ENCODE measurements at places on chromosomes 16 and 17. TPM values are rescaled to one million over a fixed set of nuclear protein-coding genes. Genes with fewer than 3 reads are reported as not detected.

DNA sequence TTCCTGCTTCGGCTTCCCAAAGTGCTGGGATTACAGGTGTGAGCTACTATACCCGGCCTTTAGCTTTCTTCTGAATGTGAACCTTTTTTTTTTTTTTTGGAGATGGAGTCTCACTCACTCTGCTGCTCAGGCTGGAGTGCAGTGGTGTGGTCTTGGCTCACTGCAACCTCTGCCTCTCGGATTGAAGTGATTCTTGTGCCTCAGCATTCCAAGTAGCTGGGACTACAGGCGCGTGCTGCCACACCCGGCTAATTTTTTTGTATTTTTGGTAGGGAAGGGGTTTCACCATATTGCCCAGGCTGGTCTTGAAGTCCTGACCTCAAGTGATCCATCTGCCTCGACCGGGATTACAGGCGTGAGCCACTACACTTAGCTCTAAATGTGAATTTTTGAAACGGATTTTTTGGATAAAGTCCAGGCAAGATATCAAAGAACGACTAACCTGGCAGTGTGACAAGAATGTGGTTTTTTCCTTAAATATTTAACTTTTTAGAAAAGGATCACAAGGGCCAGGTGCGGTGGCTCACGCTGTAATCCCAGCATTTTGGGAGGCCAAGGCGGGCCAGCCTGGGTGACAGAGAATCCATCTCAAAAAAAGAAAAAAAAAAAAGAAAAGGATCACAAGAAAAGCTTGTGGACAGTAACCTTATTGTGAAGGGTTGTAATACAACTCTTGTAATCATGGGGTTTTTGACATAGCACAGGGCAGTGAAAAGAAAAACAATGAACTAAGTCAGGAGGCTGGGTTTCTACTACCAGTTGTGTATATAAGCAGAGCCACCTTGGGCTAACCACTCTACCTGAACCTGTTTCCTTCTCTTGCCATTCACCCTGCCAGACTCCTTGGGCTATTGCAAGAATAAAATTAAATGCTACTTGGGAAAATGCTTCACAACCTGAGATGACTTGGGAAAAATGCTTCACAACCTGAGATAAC, 6.2 kb downstream of the BRCA1 start:
- DNase-seq, result no peak

DNA sequence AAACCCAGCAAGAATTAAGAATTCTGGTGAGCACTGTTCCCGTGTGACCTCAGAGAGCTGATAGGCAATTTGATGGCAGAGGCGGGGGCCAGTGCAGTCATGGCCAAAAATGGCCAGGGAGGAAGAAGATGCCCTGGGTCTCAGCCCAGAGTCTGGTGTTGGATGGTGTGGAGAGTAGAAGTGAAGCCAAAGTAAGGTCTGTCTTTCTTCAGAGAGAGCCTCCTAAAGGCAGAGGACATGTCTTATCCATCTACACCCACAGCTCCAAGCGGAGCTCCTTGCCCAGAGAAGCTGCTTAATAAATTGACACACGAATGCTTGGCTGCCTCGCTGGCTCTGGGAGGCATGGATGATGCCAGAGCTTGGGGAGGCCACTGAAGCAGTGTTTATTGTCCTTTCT, 19.7 kb upstream of the ZNF652 start:
- DNase-seq, result no peak

The CHST4 gene
- total RNA-seq, result not detected

GRCh38 chr17:7915179-7915610, 894 bp downstream of the RNF227 start:
- no peak for DNase-seq

DNA sequence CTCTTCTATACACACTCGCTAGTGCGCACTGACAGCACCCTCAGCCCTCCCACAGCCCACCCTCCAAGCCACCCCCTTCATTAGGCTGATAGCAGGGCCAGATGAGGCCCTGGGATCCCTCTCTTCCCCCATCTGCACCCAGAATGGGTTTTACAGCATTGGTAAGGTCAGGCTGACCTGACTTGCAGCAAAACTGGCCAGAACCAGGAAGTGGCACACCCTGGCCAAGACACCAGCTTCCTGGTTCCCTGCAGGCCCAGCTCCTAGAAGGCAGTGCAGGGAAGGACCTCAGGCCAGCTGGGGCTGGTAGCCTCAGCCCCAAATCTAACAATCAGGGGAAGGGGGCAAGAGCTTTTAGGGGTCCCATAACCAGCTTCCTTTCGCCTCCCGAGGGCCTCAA, 50.0 kb upstream of the MRPS23 start:
- peak; percentile 89 for DNase-seq

The CNP gene
- total RNA-seq, result 24.2 TPM

- DNase-seq, result no peak
Observed at GRCh38 chr16:79132701-79133100, 467.8 kb downstream of the MAF start.

The SLC5A10 gene
- 0.13 TPM for total RNA-seq

The ABI3 gene
- total RNA-seq, result 6.0 TPM

GRCh38 chr17:76537288-76537577, 276 bp downstream of the CYGB start:
- DNase-seq, result peak; percentile 74

DNA sequence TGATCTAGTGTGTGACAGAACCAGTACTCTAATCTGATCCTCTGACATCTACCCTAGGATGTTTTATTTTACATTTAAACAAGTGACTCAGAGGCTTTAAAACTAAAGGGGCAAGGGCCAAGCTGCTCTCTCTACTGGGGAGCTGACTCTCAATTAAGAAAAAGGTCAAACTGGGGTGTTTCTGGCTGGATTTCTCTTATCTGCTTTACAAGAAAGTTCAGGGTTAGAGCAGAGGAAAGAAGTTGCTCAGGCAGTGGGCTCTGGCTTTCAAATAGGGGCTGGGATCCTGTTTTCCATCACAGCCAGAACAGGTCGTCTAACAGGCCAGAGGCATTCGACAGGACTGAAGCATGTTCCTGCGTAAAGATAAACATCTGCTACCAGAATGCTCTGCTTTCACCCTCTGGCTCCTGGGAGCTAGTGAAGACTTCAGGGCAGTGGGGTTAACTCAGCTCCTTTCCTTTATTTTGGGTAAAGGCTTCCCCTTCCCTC, 8.5 kb downstream of the MMP28 start:
- no peak for DNase-seq

The TIGD7 gene
- 8.2 TPM for total RNA-seq

DNA sequence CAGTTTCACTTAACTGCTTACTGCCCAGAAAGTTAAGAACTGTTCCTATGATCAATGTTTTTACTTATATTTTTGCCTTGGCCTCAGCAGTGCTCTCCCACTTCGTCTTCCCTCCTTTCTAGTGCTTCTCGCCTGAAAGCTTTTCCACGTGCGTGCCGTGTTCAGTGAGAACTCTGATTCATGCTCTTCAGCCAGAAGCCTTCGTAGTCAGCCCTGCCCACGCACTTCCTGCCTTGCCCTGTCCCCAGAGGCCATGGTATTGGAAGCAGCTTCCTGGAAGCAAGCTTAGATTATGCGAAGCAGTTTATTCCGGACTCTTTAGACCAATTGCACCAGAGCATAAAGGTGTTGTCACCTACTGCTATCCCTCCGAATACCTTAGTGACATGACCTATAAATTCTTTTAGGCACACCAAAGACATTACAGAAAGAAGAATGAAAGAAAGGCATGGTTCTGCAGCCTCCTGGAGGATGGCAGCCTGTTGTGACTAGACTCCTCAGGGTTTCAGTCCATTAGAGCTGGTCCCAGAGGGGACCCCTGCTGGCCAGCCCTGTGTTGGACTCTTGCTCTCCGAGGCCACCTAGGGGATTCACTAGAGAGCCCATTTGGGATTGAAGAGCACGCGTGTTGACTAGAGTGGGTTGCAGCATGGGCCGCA, 105.2 kb downstream of the RPTOR start:
- peak; percentile 87 for DNase-seq

DNA sequence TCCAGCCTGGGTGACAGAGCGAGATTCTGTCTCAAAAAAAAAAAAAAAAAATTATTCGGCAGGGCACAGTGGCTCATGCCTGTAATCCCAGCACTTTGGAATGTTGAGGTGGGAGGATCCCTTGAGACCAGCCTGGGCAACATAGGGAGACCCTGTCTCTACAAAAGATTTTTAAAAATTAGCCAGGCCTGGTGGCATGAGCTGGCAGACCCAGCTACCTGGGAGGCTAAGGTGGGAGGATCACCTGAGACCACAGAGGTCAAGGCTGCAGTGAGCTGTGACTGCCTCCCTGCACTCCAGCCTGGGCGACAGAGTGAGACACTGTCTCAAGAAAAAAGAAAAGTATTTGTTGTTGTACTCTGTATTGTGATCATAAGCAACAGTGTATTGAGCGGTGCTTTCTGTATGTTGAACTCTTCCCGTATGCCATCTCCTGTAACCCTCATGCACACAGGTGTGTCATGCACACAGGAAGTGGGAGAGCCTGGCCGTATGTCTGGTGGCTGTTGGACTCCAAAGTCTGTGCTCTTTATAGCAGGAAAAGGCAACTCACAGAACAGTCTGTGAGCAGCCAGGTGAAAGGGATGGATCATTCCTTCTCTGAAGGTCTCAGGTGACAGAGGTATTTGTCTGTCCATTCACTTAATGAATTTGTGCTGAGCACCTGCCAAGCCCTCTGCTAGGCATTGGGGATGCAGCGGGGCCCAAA, 17.1 kb downstream of the CDH1 start:
- no peak for DNase-seq

The PKMYT1 gene
- 1.8 TPM for total RNA-seq

GRCh38 chr16:27193300-27193990, 9.9 kb upstream of the KDM8 start:
- DNase-seq, result no peak

GRCh38 chr17:57954397-57955182, 622 bp downstream of the CUEDC1 start:
- DNase-seq, result peak; percentile 89

- no peak for DNase-seq
Observed at GRCh38 chr17:14777291-14777690, 476.4 kb downstream of the HS3ST3B1 start.

DNA sequence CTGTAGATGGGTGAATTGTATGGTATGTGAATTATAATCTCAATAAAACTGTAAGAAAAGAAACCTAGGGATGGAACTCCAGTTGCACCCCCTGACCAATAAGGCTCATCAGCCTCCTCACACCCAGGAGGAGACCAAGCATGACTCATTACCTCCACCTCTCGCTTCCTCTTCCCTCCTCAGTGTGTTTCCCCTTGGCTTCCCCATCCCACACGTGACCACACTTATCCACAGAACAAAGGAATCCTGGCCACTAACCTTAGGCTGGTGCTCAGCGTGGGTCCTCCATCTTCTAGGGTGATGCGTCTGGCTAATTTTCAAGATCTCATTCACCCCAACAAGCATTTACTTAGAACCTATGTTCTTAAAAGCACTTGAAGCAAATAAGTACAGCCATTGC, 36.2 kb upstream of the MAP3K14 start:
- DNase-seq, result no peak

The MMP2 gene
- 83.8 TPM for total RNA-seq

The MT4 gene
- not detected for total RNA-seq

DNA sequence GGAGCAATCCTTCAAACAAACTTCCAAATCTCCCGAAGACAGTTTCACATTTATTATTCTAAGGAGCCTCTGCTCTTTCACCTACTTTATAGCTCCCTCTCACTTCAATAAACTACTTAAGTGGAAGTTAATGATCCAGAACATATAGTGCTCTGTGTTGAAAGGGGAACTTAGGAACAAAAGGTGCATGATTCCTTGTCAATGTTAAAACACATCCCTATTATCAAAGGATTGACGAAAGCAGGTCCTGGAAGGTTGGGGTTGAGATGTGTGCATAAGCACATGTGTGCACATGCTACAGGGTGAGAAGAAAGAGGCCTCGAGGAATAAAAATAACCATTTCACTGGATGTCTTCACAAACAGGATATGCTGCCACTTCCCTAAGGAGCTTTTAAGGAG, 170.3 kb downstream of the SLC39A11 start:
- no peak for DNase-seq

The KRTAP4-4 gene
- not detected for total RNA-seq

The FN3KRP gene
- 16.2 TPM for total RNA-seq

The RSPRY1 gene
- total RNA-seq, result 17.1 TPM

GRCh38 chr17:43661699-43662412, at the start of gene MEOX1:
MEOX1 (minus strand) TSS chr17:43661922; CDS start chr17:43661534, 388 bp downstream.
- no peak for DNase-seq

- DNase-seq, result no peak
Observed at GRCh38 chr17:72099919-72100318, 20.9 kb upstream of the SOX9 start.

GRCh38 chr16:66507731-66508239, 42.1 kb downstream of the TK2 start:
- no peak for DNase-seq

The COPS3 gene
- 64.0 TPM for total RNA-seq

DNA sequence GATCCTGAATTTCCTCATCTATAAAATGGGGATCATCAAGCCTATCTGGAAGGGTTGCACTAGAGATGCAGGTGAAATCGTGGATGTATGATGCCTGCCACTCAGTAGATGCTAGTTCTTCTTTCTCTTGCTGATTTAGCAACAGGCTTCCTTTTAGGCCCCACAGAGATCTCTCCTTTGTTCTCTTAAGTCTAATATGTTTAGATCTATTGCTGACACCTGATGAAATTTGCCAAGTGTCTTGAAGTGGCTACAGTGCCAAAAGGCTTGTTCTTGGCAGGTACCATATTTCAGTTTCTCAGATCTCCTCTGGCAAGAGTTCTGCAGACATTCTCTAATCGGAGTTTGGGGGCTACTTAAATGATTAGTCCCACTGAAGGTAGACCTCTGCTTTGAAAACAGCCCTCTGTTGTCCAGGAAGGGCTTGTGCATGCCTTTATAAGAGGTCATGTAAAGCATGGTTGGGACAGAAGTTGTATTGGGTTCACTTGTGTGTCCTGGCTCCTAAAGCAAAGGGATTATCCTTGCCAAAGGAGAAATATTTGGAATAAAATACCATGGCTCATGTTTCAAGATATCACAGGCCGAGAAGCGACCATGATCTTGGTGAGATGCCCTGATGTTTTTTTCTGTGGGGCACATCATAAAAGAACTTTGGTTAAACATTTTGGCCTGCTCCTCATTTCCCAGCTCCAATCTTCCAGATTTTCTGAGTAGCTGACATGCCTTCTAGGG, 234.0 kb downstream of the MSI2 start:
- no peak for DNase-seq

DNA sequence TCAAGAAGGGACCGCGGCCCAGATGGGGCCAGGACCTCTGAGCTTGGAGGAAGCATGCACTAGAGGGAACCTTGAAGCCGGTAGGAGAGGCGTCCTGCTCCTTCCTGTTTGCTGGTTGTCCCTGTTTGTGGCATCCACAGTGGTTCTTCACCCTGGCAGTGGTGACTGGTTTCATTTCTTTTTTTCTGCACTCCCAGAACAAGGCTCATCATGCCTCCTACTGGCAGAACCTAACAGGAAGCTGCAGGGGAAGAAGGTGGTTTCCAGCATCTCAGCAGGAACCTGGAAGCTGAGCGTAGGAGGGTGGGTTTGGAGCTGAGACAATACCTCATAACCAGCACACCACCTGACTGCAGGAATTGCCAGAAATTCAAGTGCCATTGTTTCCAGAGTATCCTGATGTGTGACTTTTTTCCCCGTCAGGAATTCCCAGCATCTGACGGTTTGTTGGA, 5.8 kb downstream of the TMEM231 start:
- DNase-seq, result no peak

GRCh38 chr16:72236866-72237265, 64.9 kb upstream of the PMFBP1 start:
- no peak for DNase-seq

- no peak for DNase-seq
Observed at GRCh38 chr17:15967706-15968399, 22.9 kb downstream of the ADORA2B start.

The OTOA gene
- total RNA-seq, result 0.11 TPM

The SLX4 gene
- 2.7 TPM for total RNA-seq

- peak; percentile 31 for DNase-seq
Observed at GRCh38 chr17:8898126-8898525, 30.7 kb upstream of the PIK3R6 start.
